Amniotic stem cell (primary cell): ENCODE measurements at places on chromosomes 1 and 21.

DNA sequence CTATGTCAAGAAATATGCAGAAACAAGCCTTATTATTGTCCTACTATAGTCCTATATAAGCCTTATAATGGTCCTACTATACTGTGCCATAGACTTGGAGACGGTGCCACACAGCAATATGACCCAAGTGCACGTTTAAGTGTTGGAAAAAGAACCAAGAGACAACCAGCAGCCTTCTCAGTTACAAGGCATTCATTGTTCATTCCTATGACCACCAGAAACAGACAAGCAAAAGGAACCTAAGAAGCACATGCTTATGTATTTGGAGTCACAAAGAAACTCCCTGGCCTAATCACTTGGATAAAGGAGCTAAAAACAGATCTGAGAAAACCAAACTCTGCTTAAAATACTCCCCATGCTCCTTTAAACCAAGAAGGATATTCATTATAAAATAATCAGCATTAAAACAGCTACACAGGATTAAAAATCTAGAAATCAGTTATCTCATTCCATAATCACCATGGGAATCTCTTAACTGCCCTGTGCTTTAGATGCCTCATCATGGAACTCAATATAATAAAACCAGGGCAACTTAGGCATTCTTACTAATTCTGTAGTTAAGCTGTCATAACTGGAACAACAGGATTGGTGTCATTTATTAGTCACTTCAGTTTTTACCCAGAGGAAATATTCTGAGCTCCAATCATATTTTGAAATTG is 7.0 kb downstream of the COLGALT2 start:
- DNase-seq = no peak

DNA sequence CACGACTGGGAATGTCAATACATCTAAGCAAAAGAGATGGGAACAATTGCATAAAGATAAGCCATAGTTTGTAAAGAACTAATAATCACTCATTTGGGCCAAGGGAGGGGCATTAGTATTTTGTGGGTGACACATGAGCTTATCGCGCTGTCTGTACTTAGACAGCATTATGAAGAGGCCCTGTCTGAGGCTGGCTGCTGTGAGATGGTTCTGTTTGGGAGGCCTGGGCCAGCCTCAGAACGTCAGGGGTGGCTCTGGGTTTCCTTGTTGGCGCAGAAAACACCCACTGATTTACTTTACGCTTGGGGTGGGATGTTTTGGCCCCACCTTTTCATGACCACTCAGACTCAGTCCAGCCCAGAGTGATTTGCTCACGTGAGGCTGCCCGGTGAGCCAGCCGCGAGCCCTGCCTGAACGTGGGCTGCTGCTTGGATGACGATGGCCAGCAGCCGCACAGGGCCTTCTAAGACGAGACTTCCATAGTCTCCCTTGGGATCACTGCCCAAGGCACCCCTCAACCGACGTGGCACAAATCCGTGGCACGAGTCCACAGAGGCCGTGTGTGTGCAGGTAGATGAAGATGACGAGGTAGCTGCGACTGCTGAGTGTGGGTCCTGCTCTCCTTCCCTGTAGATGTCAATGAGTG is 18.7 kb downstream of the UMODL1 start:
- no peak for DNase-seq

DNA sequence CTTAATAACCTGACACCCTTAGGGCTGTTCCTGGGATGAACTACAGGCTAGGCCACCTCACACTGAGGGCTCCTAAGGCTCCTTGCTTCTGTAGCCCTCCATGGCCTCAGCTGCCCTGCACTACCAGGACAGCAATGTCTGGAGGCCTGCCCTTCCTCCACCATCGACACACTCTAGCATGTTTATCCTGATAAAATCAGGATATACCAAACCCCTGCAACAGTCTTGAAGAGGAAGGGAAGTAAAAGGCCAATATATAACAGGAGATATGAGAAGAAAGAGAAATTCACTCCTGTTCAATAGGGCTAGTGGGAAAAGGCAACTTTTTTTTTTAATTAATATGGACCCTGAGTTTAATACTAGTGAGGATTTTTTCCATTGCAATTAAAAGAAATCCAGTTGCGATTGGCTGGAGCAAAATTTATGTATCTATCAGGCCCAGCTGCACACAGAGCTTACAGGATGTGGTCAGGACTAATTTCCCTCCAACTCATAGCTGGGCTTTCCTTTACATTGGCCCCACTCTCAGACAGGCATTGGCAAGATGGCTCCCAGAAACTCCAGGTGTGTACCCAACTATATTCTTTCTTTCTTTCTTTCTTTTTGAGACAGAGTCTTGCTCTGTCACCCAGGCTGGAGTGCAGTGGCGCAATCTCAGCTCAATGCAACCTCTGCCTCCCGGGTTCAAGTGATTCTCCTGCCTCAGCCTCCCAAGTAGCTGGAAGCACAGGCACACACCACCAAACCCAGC is 13.5 kb upstream of the ATP2B4 start:
- DNase-seq = no peak

DNA sequence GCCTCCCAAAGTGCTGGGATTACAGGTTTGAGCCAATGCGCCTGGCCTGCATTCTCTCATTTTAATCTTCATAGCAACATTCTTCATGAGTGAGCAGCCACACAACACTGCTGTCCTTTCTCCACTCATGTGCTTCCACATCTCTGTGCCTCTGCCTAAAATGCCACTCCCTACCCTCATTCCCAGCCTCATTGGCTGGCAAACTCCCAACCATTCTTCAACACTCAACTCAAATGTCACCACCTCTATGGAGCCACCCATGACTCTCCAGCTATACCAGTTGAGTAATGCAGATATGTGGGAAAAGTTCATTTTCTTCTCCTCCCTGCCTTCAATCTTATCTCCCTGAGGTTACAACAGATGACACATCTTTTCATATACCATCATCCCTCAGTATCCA is 53.9 kb upstream of the ZC3H12A start:
- no peak for DNase-seq

- no peak for DNase-seq
Measured at GRCh38 chr21:33543505-33544129, 779 bp downstream of the SON start.
